ENCODE measurements at places on chromosomes 7 and 10.
A peak's percentile ranks its signal among the peaks of the same experiment; 100 is the strongest.

DNA sequence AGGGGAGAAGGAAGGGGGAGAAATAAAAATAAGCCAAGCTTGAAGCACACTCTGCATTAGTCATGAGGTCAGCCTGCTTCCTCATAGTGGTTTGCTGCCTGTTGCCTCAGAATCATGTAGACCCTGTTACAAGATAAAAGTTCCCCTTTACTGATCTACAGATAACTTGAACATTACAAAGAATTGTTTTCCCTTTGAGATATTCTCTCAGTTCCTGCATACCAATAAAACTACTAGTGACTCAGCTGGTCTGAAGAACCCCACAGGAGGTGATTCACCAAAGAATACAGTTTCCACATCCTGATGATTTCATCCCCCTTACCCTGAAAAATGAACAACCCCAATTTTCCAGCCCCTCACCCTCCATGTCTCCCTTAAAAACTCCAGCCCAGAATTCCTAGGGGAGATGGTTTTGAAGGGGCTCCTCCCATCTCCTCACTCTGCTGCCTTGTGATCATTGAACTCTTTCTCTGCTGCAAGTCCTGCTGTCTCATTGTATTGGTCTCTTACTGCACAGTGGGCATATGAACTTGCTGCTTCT, 31.5 kb upstream of the NRP1 start:
- DNase-seq: no peak

DNA sequence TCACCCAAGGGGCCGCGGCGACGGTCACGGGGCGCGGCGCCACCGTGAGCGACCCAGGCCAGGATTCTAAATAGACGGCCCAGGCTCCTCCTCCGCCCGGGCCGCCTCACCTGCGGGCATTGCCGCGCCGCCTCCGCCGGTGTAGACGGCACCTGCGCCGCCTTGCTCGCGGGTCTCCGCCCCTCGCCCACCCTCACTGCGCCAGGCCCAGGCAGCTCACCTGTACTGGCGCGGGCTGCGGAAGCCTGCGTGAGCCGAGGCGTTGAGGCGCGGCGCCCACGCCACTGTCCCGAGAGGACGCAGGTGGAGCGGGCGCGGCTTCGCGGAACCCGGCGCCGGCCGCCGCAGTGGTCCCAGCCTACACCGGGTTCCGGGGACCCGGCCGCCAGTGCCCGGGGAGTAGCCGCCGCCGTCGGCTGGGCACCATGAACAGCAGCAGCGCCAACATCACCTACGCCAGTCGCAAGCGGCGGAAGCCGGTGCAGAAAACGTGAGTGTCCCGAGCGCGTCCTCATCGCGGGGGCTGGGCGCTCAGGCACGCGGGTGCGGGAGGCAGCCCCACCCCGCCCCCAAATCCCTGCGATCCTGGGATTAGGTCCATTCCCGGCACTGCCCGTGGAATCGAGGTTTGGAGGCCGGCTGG, 509 bp downstream of the AHR start:
- DNase-seq: peak; percentile 35

- DNase-seq: no peak
Observed at GRCh38 chr10:44253769-44254462, 131.0 kb downstream of the CXCL12 start.

- no peak for DNase-seq
Observed at GRCh38 chr7:51075681-51076580, 240.7 kb downstream of the COBL start.

GRCh38 chr10:103668351-103669242, 175.1 kb downstream of the NEURL1 start:
- no peak for DNase-seq

- no peak for DNase-seq
Observed at GRCh38 chr7:25633426-25634036, 405.2 kb upstream of the NPVF start.

DNA sequence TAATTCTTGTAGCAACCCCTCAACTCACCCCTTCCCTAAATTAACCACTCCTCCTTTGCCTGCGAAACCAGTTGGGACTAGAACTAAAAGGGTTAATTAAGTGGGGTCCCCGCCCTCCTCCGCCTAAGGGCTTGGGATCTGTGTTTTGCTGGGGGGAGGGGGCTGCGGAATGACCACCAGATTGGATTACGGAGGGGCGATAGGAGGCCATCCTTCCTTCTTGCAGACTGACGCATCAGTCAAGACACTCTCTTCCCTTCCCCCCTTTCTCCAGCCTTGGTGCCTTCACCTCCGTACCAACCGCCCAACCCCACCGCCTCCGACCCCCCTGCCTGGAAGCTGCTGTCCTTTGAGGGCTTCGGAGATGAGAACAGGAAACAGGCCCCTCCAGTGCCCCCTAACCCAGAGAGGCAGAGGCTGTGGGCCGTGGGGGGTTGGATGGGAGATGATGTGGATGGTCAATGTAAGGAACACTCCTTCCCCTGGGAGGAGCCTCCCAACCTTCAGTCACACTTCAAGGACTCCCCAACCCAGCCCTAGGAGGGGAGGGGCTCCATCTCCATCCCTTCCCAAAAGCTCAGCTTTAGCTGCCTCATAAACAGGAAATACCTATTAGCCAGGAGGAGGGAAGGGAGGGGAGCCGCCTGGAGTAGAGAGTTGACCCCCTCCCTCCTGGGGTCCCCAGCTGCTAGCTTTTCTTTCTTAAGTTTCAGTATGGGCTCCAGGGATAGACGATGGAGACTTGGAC, 997 bp upstream of the LDB1 start:
- DNase-seq: no peak

- no peak for DNase-seq
Observed at GRCh38 chr10:59362144-59362958, at the start of gene FAM13C. TSS of gene FAM13C (minus strand) at chr10:59362549. CDS start at chr10:59362460, 89 bp downstream.

DNA sequence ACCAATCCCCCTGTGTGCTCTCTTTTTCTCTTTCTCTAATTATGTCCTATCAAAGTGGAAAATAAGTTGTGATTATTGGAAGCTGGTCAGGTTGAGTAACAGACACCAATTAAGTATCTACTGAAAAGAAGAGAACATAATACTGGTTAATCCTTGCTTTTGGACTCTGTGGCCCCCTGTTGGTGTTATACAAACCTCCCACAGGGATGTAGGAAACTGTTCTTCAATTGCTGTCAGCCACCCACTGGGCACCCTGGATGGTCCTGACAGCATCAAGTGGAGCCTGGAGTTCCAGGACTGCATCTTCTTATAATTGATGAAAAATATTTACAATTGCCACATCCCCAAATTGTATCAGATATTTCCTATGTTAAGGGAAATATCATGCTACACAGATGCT, 939.7 kb downstream of the KCNMA1 start:
- DNase-seq: no peak

DNA sequence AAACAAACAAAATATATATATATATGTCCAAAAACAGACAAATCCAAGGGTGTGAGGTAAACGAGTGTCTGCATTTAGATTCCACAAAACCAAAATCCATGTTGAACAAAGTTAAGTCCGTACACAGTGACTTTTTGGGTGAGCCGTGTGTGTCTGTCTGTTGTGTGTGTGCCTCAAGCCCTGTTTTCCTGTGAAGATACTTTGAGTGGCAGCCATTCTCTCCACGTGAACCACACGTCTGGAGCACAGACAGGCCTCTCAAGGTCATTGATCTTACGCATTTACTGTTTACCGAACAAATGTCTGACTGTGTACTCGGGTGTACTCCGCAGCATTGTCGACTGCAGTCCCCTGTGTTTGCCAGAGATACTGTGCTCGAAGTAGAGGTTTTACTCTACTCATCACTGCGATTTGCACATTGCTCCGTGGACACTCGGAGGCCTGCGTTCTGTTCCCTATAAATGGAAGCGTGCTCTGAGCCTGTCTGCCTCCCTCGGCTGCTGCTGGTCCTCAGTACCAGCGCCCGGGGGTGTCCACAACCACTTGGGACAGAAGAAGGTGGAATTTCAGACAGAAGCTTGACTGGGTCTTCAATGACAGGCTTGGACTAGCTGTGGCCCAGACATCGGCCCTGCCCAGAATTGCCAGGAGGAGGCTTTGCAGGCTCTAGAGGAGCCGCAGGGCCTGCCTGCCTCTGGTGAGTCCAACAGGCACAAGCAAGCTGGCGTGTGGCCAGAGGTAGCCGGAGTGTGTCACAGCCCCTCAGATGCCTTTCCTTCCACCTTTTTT, 22.1 kb downstream of the CYP17A1 start:
- DNase-seq: no peak

DNA sequence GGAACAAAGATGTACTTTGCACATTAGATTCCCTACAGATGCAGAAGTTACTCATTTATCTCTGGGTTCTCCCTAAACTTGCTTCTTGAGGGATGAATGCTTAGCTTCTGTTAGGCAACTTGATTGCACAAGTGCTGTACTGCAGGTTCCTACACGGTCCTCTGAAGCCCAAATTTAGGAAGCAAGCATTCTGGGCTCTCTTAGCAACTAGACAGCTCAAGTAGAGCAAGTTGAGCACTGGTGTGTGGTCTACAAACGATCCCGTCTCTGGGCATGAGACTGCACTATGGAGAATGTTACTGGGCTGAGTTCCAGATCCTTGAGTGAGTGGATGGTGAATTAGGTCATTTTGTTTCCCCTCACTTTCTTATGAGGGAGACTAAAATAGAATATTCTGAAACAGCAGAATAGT, 14.3 kb downstream of the SEMA3D start:
- DNase-seq: no peak

GRCh38 chr10:47396311-47396717, 12.2 kb upstream of the ZNF488 start:
- DNase-seq: no peak
